Activated T-cell treated with anti-CD3 and anti-CD28 coated beads, Interleukin-2, amount 50 U/mL, for 1 hour (primary cell): ENCODE measurements at places on chromosomes 16 and 17.

GRCh38 chr17:64781810-64782555 lies 119.9 kb upstream of the SMURF2 start:
- DNase-seq, result peak; percentile 24

- DNase-seq, result no peak
Measured at GRCh38 chr16:2151188-2152091, 3.0 kb downstream of the RAB26 start.

DNA sequence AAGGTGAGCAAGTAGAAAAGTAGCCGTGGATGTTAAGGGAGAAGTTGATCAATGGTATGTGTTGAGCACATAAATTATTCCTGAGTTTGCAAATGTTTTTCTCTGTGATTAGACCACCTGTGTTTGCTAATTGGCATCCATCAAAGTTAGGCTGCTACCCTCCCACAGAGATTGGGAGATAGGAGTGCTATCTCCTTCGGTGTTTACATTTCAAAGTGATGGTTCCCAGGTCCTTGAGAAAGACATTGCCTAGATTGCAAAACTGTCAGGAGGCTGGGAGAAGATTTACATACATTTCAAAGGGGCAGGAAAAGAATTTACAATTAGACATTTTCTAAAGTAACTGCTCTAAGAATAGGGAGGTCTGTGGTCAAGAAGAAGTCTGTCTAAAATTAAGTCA lies 54.3 kb upstream of the CNTNAP4 start:
- no peak for DNase-seq

GRCh38 chr16:48206594-48207242 lies 37.4 kb upstream of the LONP2 start:
- no peak for DNase-seq

DNA sequence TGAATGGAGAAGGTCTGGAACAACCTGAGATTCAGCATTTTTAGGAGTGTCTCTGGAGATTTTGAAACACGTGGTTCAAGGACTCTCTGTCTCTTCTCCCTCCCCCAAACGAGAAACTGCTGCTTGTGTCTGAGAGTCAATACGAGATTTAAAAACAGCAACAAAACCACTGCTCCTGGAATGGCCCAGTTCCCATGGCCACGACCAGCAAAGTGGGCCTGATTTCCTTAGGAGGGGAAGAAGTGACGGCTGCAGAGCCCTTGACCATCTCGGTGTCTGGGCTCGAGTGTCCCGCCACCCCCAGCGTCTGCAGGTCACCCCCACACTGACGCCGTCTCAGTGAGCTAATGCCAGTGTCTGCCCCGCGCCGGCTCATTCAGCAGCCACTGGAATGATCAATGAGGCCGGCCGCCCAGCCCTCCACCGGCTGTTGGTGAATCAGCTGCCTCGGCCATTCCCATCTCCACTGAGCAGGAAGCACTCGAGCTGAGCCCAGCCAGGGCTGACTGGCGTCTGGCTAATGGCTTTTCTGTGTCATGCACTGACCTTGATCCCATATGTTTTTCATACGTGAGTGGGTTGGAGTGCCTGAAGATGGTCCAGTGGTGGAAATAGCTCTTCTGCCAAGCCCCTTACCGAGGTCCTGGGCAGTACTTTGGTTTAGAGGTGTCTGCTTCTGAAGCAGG lies 151.8 kb downstream of the PITPNC1 start:
- DNase-seq, result no peak

- no peak for DNase-seq
Measured at GRCh38 chr16:27977966-27978365, 85.5 kb downstream of the GSG1L start.

DNA sequence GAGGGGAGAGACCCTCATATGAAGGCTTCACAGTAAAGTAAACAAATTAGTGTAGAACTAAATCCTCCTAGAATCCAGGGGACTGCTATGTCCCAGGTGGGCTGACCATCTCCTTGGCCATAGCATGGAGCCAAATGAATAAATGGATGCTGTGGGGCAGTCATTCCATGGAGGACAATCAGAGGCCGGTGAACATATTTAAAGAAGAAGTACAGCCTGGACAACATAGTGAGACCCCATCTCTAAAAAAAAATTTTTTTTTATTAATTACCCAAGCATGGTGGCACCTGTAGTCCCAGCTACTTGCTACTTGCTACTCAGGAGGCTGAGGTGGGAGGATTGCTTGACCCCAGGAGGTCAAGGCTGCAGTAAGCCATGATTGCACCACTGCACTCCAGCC lies 5.3 kb upstream of the CBFB start:
- no peak for DNase-seq

DNA sequence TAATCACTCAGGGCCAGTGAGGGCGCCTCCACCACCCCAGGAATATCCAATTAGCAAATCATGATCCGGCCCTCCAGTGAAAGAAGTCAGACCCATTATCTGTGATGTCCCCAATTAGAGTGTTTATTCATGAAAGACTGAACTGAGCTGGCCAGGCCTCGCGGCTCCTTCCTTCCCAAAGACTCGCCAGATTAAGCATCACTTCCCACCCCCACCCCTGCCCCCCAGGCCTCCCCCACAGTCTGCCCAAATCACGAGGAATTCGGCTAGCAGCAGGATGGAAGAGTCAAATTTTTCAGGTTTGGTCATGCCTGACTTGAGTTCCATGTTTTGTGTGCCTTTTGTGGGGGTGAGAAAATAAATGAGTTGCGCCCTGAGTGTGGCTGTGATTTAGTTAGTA lies 298.4 kb upstream of the SALL1 start:
- DNase-seq, result no peak
